NT2/D1 (cell line): ENCODE measurements at places on chromosomes 3 and 15.

DNA sequence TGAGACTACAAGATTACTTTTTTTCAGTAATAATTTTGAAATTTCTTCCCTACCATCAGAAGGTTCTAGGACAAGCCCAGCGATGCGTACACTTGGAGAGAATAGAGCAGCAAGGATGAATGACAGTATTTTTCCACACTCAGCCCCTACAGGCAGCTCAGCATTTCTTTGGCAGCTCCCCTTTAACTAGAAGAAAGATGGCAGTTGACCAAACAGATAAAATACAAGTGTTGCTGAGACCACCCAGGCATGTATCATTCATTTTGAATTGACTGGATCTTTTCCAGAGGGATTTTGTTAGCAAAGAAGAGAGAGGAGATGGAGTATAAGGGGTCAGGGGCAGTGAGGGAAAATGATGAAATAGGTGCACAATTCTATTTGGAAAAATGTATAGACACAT lies 761.3 kb downstream of the AGBL1 start:
- no peak for DNase-seq

- DNase-seq: no peak
These were observed 297.1 kb downstream of the SATB1 start for GRCh38 chr3:18127859-18128681.

DNA sequence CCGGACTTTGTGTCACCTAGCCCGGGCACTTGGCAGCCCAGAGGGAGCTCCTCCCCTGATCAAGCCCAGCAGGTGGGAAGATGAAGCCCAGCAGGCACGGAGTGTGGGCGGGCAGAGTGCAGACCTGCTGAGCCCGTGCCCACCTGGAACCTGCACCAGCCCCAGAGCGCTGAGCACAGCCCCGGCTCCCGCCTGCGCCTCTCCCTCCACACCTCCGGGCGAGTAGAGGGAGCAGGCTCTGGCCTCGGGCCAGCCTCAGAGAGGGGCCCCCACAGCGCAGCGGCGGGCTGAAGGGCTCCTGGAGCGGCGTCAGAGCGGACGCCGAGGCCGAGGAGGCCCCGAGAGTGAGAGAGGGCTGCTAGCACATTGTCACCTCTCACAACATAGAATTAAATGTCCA lies 257.7 kb downstream of the VGLL3 start:
- no peak for DNase-seq

GRCh38 chr15:33159726-33160453 lies 34.6 kb downstream of the FMN1 start:
- DNase-seq: no peak

DNA sequence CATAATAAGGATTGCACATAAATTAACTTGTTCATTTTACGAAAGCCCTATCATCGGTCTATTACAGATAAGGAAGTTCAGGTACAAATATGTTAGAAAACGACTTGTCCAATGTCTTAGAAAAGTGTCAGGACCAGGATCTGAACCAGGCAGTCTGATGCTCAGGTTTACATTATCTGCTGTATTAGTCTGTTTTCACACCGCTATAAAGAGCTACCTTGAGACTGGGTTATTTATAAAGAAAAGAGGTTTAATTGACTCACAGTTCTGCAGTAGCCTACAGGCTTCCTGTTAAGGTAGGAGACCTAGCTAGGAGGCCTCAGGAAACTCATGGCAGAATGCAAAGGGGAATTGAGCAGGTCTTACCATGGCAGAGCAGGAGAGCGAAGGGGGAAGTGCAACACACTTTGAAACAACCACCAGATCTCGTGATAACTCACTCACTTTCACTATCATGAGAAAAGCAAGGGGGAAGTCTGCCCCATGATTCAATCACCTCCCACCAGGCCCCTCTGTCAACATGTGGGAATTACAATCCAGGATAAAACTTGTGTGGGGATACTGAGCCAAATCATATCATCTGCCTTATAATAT lies 45.8 kb upstream of the GOLIM4 start:
- no peak for DNase-seq

DNA sequence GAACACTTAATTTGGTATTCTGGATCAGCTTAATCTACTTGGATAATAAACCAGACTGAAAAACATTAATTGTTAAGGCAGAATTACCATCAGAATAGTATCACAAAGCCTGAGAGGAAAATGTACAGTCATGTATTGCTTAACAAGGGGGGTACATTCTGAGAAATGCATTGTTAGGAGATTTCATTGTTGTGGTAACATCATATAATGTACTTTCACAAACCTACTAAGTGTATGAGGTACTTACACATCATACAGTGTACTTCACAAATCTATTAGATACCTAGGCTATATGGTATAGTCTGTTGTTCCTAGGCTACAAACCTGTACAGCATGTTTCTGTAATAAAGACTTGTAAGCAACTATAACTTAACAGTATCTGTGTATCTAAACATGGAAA lies 68.2 kb downstream of the NBEAL2 start:
- no peak for DNase-seq

DNA sequence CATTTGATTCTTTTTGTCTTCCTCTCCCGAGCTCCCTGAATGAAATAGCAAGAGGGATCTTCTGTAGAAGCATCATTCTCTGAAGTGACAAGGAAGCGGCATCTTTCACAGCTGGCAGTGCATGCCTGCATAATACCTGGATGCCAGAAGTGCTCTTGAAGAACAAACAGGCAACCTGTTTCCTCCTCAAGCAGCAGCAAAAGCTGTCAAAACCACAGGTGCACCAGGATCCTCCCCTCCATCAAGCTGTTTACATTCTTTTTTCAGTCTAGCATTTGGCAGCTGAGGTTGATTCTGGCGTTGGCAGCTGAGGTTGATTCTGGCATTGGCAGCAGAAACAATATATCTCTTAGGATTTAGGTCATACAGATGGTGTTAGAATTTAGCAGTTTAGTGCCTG lies 979.0 kb downstream of the TUSC7 start:
- DNase-seq: no peak

DNA sequence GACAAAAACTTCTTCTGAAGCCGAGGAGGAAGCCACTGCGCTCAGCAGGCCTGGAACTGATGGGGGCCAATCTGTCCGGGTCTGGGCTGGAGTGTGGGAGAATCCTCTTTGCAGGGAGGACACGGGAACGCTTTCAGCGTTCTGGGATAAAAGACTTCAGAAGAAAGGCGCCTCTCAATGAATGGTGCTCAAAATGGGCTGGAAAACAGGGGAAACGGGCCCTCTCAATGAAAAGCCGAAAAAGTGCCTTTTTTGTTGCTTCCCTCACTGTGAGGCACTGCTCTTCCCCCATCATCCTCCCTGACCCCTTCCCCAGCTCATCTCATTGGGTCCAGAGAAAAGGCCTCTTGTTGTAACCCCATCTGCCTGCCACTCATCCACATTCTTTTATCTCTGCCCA lies 119.5 kb upstream of the LRIG1 start:
- no peak for DNase-seq

DNA sequence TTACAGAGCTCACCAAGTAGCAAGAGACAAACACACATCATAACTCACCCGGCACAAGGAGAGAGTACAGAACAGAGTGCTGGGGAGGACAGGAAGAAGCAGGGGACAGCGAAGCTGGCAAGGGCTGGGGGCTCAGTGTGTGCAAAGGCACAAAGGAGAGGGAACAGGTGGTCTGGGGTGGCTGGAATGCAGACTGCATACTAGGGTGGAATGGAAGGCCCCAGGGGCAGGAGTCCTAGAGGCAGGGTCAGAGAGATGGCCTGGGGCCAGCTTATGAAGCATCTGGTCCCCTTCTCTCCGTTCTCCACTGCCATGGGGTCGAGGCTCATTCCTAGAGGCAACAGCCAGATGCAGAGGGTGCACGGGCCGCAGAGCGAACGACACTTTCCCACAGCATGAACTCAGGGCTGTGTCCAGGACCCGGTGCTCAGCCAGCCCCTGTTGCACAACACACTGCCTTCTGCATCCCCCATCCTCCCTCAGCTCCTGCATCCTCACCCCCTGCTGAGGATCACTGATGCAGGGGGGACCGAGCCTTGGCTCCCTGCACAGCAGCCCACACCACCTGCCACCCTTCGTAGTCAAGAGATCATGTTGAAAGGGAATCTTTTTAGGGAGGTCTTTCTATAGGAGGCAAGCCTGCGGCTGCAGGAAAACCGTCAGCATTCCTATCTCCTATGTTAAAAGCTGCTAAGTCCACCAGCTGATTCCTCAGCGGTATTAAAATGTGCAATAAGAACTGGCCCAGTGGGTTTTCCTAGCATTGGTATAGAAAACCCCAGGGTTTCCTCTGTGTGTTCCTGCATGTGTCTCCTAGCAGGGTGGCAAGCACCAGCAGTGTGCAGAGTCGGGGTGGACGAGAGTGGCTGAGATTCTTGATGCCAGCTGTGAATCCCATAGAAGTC lies 293.5 kb downstream of the UACA start:
- no peak for DNase-seq

- DNase-seq: no peak
These were observed 53.2 kb upstream of the ADPGK start for GRCh38 chr15:72836676-72837330.

- DNase-seq: no peak
These were observed 1046.4 kb downstream of the NTRK3 start for GRCh38 chr15:87209891-87210689.

DNA sequence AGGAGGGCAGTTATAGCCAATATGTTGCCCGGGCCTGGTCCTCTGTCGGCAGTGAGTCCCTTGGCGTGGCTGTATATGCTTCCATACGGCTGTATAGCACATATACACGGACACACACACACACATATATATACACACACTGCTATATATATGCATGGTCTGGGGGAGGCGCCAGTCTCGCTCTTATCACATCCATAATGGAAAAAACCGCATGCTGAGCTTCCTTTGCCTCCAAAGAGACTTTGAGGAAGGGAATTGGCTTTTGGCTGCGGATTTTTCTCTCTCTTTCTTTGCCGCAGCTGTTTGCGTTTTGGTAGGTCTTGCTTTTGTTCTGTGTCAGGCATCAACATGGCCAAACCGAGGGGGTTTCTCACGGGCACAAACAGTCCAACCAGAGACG lies 11.3 kb upstream of the TMEM115 start:
- DNase-seq: no peak

DNA sequence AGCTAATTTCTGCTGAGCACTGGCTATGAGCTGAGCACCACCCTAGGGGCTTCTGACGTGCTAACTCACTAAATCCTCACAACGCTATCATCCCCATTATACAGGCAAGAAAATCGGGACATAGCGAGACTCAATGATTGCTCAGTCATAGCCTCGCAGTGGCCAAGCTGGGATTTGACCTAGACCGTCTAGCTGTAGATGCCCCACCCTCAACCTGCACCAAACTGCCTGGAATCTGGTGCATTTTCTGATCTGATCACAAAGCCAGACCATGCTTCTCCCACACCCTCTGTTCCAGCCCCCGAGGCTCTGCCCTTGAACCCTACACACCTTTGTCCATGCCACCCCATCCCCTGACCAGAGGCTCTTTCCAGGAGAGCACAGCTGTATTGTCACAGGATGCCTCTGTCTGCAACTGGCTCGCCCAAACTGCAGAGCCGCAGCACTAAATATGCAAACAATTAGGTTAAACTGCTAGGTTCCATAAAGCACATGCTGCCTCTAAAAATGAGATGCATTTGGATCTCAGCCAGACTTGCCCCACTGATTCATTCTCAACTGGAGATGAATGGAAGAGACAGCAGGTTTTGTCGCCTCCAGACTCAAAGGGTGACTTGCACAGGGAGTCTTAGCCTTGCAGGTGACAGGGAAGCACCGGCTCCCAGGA lies 95.2 kb downstream of the NUP210 start:
- no peak for DNase-seq

DNA sequence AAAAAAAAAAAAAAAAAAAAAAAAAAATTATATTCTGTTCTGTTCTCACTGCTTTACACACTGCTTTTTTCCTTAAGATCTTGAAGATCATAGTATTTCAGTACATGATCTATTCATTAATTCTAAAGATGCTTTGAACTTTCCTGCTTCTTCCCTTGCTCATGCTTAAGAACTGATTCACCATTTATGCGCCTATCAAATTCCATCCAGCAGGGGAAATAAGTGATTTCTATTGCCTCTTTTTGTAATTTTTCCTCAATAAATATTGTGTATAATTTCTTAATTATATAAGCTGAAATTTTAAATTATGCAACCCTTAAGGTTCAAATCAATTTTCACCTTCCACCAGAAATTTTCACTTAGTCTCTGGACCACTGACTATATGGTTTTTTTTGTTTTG lies 10.6 kb downstream of the DENND6A start:
- DNase-seq: no peak

- no peak for DNase-seq
These were observed 1.2 kb downstream of the GABRB3 start for GRCh38 chr15:26771578-26772153.

- DNase-seq: no peak
These were observed 20.9 kb downstream of the SLC2A2 start for GRCh38 chr3:171005648-171006047.

GRCh38 chr3:69791919-69792399 lies 52.7 kb downstream of the MITF start:
- no peak for DNase-seq

GRCh38 chr3:150264561-150265279 lies 143.4 kb upstream of the TSC22D2 start:
- DNase-seq: no peak

DNA sequence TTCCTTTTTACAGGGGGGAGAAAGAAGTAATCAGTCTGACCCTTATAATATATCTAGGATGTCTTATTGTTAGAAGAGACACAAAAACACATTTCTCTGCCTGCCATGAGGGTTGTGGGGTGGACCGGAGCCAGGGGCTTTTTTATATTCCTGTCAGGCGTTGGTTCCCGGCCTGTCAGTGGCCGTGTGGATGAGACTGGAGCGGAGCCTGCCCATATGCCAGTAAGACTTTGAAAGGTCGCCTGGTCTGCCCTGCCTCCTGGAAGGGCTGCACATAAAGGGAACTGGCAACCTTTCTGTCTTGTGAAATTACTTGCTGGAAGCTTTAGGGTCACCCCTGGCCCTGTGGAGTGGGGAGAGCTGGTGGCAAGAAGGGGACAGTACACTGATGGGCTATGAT lies 34.7 kb downstream of the MAP3K13 start:
- no peak for DNase-seq

- DNase-seq: no peak
These were observed 205.0 kb downstream of the FEZF2 start for GRCh38 chr3:62168356-62168755.

GRCh38 chr15:31387092-31387478 lies 60.5 kb downstream of the KLF13 start:
- no peak for DNase-seq

- DNase-seq: no peak
These were observed 650.5 kb upstream of the ZNF385D start for GRCh38 chr3:22401499-22401898.

DNA sequence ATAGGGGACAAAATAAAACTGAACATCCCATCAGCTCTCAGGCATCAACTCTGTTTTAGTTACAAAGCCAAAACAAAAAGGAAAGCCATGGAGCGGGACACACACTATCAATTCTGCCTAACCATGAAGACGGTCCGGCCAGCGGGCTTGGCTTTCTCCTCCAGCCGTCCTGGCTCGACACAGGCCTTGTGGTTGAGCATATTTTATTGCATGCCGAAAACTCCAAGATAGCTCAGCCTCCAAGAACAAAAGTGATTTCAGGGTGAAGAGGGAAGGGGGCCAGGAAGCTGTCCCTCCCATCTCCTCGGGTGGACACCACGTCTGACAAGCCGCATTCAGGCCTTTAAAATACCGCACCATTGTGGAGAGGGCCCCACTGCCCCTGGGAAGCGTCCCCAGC lies 31.2 kb downstream of the WNT5A start:
- DNase-seq: no peak

GRCh38 chr3:192296845-192297244 lies 430.5 kb downstream of the FGF12 start:
- DNase-seq: no peak
